ENCODE measurements at places on chromosomes 12 and 14.

- DNase-seq, result no peak
Observed at GRCh38 chr14:89465876-89466275, 48.8 kb upstream of the FOXN3 start.

DNA sequence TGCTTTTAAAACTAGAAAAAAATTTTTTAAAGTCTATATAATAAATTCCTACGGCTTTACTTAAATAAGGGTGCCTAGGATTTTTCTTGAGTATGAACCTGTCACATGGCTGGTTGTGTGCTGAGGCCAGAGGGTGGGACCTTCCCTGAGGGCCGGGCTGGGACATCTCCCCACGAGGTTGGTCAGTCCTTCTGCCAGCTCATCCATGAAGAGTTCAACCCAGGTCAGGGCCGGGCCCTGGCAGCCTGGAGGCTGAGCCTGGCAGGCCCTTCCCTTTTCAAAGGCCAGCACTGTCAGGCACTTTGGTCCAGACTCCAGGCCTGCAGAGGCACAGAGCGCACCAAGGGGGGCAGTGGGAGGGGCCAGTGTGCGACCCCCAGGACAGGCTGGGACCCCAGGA is 31.7 kb downstream of the TNFAIP2 start:
- DNase-seq, result no peak

GRCh38 chr14:23071244-23071920 is 14.1 kb upstream of the CDH24 start:
- peak; percentile 91 for DNase-seq

- no peak for DNase-seq
Observed at GRCh38 chr14:85439696-85440328, 90.1 kb upstream of the FLRT2 start.

DNA sequence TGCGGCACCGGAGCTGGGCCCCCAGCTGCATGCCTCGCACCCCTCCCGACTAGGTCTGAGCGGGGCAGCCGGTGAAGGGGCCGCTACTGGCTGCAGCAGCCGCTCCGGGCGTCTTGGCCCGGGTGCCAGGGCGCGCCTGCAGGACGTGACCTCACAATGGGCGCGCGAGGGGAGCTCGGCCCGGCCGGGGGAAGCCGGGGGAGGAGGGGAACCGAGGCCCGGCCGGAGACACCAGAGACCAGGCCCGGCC is 353 bp downstream of the BAG5 start:
- DNase-seq, result peak; percentile 56

GRCh38 chr14:63725786-63726460 is 1.9 kb downstream of the SGPP1 start:
- DNase-seq, result no peak

Data from activated CD4-positive, alpha-beta T cell treated with anti-CD3 and anti-CD28 coated beads, Interleukin-10, Interleukin-2, amounts not matched to agents 100 ng/mL and 50 ng/mL, durations not matched to agents 16 hours and 8 hours (primary cell).